ENCODE measurements at places on chromosomes 13 and 19.

DNA sequence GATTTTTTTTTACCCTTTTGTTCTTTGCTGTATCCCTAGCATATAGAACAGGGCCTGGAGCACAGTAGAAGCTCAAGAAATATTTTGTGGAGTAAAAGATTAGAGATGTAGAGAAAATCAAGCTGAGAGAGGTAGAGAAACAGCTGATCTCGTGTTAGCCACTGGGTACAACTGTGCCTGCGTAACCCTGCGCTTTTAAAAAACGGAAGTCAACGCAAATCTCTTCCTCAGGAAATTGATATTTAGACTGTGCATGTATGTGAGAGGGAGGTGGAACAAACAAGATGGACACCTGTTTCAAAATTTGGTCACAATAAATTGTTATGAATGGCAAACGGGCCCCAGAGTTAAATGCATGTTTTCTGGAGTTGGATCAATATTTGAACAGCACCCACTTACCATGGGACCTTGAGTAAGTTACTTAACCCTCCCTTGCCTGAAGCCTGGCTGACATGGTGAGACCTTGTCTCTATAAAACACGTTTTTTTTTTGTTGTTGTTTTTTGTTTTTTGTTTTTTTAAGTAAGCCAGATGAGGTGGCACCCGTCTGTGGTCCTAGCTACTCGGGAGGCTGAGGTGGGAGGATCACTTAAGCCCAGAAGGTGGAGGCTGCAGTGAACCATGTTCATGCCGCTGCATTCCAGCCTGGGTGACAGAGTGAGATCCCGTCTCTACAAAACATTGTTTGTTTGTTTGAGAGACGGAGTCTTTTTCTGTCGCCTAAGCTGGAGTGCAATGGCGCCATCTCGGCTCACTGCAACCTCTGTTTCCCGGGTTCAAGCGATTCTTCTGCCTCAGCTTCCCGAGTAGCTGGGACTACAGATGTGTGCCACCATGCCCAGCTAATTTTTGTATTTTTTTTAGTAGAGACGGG, 3.3 kb upstream of the EPOR start:
- DNase-seq: no peak

GRCh38 chr13:37534676-37535075, 63.9 kb downstream of the POSTN start:
- DNase-seq: no peak

DNA sequence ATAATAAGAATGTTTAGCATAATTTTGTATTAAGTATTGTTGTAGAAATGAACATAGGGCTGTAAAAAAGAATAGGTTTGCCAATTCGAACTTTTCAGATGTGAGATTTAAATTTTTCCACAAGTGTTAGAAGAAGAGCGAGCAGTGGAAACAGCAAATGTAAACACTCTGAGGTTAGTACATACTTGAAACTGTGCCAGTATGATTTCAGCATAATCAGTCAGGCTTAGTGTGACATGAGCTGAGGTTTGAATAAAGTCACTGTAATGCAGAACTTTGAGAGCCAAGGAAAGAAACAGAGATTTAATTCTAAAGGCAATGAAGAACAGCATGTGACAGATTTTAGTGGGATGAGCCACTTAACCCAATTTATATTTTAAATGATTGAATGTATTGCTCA, 2166.4 kb downstream of the PCDH9 start:
- DNase-seq: no peak

- no peak for DNase-seq
Measured at GRCh38 chr13:112764864-112765561, 75.2 kb downstream of the ATP11A start.

- DNase-seq: no peak
Measured at GRCh38 chr13:44299152-44299943, 74.3 kb upstream of the SERP2 start.

GRCh38 chr13:105278943-105279381, 1256.5 kb downstream of the EFNB2 start:
- no peak for DNase-seq

DNA sequence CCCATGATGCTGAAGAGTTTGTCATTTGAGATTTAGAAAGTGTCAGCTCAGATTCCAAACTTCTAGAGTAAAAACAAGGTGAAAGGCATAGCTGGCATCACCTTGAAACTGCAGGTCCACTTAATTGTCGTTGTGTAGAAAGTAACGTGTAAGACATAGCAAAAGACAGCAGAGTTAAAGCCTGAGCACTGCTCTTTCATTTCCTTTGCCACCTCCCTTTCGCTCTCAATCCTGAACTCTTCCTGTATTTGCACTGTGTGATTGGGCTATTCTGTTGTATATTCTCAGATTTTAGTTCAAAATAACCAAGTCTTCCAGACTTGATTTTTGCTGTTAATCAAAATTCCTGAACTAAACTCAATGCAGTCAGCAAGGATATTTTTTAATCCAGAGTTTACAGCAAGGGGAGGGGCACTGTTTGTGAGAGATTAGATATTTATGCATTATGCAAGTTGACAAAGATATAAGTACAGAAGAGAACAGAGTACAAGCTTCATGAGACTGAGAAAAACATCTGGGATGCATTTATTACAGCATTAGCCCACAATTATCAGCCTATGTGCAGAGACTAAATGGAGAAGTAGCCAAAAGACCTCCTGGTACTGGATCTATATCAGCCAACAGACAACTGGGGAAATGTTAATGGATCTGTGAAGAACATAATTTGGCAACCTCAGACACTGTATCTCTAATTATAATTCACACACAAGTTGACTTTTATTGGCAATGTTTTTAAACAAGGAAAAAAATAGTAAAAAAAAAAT, 328.6 kb downstream of the SUCLA2 start:
- DNase-seq: no peak

- no peak for DNase-seq
Measured at GRCh38 chr13:110262508-110263291, 44.3 kb downstream of the COL4A1 start.
